Left renal pelvis (tissue), 4 donors: ENCODE measurements at places on chromosomes 7 and 10. TPM values are rescaled to one million over a fixed set of nuclear protein-coding genes. Genes with fewer than 3 reads are reported as not detected.

DNA sequence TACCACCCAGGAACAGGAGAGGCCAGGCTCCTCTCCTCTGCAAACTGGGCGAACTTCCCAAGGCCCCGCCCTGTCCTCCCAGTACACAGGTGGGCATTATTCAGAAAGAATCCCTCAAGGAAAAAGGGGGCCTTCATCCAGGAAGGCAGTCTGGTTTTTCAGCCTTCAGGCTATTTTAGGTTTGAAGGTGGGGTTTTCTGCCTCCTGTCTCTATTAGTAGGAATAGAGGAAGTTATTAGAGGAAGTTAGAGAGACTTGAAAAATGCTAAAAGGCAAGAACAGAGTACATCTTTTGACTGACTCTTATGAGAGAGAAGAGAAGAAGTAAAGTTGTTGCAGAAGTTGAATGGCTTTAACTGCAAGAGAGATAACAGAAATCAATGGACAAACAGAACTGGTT is 250.9 kb upstream of the SORCS1 start:
- no peak for DNase-seq

DNA sequence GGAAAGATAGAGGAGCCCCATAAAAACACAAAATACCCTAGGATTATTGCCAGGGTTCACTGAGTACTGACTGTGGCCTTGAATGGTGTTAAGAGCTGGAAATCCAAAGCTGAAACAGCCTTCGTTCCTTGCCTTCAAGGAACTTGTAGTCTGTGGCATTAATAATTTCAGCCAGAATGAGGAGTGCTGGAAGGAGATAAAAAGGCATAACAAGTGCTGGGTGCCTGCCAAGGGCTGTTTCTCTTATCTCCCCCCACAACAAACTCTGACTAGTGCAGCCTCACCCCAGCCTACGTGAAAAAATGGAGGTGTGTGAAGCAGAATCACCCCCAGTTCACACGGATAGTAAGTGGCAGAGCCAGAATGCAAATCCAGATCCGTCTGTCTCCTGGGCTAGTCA is 199.1 kb upstream of the LYZL2 start:
- no peak for DNase-seq

DNA sequence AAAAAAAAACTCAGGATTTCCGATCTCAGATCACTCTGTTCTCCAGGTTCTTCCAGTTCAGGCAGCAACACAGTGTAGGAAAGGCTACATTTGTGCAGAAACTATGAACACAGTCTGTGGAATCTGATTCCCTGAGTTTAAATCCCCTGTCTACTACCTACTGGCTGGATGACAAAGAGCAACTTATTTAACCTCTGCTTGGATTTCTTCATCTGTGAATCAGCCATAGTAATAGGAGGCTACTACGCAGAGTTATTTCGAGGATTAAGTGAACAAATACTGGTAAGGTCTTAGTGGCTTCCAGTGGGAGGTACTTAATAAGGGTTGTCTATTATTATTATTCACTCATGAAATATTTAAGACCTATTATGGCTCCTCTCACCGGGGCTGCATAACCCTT is 44.3 kb upstream of the PDCD4 start:
- no peak for DNase-seq

GRCh38 chr10:61941202-61941681 is 39.7 kb downstream of the ARID5B start:
- no peak for DNase-seq

Gene GRID2IP
- polyA plus RNA-seq, result 0.70 TPM
